Renal cortex interstitium (tissue), 15 donors: ENCODE measurements at places on chromosomes 13 and 19.

DNA sequence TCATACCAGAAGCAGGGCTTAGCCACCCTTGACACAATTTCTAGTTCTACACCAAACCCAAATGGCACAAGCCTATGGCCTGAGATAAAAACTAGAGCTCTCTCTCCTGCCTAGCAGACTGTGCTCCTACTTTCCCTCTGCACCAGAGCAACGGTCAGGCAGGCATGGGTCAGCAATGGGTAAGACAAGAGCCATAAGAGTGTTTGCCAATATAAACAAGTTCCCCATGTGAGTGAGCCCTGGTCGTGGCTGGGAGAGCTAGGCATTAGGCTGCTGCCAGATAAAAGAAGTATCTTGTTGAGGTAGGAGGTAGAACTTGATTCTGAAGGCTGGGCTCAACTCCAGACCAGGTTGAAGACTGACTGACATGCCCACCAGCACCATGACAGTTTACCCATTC is 1979.1 kb downstream of the OLFM4 start:
- DNase-seq: no peak

GRCh38 chr13:28384789-28385188 is 110.1 kb downstream of the FLT1 start:
- DNase-seq: no peak

GRCh38 chr13:91078093-91078679 is 269.3 kb upstream of the MIR17HG start:
- DNase-seq: no peak

DNA sequence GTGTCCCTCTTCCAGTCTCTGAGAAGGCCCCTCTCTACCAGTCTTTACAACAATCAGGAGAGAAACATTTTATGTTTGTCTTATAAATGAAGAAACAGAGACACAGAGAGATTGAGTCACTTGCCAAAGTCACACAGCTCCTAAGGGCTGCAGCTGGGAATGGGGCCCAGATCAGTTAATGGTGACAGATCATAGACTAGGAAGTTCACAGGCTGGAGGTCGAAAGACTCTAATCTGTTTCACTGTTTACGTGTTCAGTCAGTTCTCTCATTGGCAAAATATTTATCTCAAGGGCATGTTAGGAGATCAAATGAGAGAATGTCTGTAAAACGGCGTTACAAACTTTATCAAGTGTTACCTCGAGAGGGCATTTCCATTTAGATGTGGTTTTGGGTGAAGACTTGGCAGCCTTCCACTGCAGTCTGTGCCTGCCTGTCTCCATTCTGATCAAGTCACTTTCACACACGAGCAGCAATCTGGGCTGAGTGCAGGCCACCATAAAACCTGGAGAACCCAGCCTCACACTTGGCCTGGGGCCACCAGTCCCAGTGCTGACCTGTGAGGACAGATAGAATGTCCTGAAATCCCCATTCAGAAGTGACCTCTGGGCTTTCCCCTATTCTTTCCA is 65.1 kb downstream of the SIAH3 start:
- no peak for DNase-seq

DNA sequence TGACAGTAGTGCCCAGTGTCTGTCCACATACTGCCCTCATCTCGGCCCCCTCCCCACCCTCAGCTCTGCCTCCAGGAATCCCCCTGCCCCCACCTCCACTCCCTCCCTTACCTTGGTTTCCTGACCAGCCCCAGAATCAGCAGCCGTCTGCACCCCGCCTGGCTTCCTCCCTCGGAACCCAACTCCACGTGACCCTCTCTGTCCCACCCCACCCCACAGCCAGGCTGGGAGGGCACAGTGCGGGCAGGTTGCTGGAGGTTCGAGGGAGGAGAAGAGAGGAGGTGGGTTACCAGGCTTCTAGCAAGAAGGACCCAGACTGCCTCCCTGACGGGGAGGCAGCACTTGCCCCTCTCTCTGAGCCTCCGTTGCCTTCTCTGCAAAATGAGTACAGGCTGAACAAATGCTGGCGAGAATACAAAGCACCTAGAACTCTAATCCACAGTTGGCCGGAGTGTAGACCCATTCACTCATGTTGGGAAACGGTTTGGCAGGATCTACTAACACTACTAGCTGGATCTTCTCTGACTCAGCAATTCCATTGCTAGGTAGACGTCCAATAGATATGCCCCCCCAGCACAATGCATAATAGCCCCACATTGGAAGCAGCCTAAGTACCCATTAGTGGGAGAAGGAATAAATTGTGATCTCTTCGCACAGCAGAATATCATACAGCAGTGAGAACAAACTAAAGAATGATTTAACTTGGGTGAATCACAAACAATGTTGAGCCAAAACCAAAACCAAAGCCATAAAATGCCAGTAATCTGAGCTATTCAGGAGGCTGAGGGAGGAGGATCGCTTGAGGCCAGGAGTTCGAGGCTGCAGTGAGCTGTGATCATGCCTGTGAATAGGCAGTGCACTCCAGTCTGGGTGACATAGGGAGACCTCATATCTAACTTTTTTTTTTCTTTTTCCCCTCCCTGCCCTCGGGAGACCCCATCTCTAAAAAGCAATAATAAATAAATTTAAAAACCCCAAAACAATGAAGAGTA is at the start of gene RASAL3:
Gene RASAL3 (minus strand): TSS at position 151 of the 992 bp plus-strand sequence. CDS start 186 bp downstream, outside the sequence.
- DNase-seq: no peak

DNA sequence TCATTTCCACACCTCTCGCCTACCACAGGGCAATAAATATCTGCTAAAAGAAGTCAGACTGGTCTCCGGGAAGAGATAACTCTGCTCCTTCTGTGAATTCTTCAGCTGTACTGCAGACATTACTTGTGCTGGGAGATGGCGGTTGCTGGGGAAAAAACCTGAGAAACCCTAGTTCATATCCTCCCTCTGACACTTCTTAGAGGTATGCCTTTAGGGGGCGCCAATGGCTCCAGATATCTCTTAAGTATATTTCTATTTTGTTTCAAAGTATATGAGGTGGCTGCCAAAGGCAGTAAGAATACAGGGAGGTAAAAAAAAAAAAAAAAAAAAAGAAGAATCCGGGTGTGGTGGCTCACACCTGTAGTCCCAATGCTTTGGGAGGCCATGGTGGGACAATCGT is 175.2 kb downstream of the PAN3 start:
- DNase-seq: no peak

GRCh38 chr19:645912-646778 is 6.5 kb downstream of the FGF22 start:
- no peak for DNase-seq

- DNase-seq: no peak
Observed at GRCh38 chr19:41386442-41386841, 10.1 kb downstream of the TMEM91 start.
